GM18507 (cell line): ENCODE measurements at places on chromosomes 3 and 15.

- no peak for DNase-seq
These were observed 2.2 kb upstream of the BCL6 start for GRCh38 chr3:187747506-187747905.

DNA sequence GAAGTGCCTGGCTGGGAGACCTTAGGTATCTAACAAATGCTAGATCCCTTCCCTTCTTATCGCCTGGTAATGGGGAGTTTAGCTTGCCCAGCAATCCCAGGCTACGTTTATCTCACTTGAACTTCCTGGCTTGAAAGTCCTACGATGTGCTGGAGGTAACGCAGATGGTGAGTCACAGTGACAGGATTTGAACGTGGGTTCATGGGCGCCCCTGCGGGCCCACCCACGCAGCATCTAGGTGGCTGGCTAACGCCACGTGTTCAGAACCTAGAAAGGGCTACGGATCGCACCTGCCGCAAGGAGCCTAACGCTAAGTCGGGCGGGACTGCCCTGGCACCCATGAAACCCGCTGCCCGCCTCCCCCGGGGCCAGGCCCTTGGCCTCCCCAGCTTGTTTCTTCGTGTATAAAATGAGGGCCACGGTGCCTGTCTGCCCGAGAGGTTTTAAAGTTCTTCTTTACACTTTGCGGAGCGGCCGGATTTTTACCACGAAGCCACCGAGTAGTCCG is 600 bp upstream of the USP3 start:
- DNase-seq = no peak

GRCh38 chr15:88894819-88895767 is at the start of gene HAPLN3:
Gene HAPLN3 (minus strand): TSS chr15:88895544. CDS start chr15:88887298, 8,246 bp downstream.
- DNase-seq = no peak

GRCh38 chr3:173301647-173302046 is 95.9 kb upstream of the NLGN1 start:
- no peak for DNase-seq

DNA sequence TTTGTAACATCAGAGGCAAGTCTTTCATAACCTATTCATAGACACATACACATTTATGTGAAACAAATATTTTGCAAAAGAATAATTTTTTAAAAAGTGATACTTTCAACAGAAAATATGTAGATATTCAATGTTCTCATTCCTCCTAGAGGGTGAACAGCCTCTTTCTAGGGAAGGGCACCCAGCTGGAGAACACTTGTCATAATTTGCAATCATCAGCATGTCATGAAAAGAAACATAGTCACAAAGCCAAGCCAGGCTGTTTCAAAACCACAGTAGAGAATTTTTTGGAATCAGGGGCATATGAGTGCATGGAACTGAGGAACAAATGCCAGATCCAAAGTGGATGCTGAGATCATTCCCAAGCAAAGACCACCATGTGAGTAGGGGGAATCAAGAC is 406.9 kb upstream of the ADAMTS9 start:
- no peak for DNase-seq

GRCh38 chr3:49745986-49746385 is 22.2 kb upstream of the GMPPB start:
- DNase-seq = no peak

DNA sequence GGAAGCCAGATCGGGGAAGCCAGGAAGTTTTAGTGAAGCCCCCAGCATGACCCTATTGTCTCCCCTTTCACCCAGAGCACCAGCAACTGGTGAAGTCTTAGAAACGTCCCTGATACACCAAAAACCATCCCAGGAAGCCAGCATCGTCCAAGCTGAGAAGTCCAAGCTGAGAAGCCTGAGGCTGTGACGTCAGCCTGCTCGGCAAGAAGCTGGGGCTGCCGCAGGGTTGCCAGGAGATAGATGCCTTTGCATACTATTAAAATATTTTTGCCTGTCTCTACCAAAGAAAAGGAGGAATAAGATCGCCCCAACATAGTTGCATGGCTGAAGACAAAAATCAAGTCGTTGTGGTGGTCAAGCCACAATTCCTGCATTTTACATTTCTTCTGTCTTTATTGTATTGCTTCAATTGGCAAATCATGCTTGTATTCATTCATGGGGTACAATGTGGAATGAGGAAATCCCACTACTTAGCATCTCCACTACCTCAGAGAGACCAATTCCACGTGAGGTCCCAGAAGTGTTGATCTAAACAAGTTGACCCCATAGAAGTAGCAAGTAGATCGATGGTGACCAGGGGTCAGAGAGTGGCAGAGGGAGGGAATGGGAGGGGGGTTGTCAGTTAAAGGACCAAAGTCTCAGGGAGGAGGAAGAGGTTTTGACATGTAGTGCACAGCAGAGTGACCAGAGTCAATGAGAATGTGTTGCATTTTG is 19.6 kb upstream of the EMC3 start:
- DNase-seq = no peak

DNA sequence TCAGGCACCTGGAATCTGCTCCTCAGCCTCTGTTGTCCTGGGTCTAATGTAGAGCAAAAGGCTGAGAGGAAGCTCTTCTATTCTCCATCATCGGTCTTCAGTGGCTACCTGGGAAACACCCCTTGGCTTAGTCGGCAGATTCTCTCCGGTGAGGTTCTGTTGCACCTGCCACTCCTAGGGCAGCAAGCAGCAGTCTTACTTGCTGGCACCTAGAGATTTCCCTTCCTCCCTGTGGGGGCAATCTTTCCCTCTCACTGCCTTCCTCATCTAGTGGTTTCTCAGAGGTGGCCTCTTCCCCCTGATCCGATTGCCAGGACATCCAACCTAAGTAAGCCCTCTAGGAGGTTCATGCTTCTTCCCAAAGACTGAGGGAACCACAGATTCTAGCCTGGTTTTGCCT is 60.8 kb downstream of the PLS1 start:
- no peak for DNase-seq

GRCh38 chr15:61483599-61483998 is 254.5 kb upstream of the RORA start:
- no peak for DNase-seq

GRCh38 chr3:14691719-14692118 is 16.8 kb downstream of the C3orf20 start:
- no peak for DNase-seq

GRCh38 chr3:150367757-150368156 is 40.3 kb upstream of the TSC22D2 start:
- DNase-seq = no peak

DNA sequence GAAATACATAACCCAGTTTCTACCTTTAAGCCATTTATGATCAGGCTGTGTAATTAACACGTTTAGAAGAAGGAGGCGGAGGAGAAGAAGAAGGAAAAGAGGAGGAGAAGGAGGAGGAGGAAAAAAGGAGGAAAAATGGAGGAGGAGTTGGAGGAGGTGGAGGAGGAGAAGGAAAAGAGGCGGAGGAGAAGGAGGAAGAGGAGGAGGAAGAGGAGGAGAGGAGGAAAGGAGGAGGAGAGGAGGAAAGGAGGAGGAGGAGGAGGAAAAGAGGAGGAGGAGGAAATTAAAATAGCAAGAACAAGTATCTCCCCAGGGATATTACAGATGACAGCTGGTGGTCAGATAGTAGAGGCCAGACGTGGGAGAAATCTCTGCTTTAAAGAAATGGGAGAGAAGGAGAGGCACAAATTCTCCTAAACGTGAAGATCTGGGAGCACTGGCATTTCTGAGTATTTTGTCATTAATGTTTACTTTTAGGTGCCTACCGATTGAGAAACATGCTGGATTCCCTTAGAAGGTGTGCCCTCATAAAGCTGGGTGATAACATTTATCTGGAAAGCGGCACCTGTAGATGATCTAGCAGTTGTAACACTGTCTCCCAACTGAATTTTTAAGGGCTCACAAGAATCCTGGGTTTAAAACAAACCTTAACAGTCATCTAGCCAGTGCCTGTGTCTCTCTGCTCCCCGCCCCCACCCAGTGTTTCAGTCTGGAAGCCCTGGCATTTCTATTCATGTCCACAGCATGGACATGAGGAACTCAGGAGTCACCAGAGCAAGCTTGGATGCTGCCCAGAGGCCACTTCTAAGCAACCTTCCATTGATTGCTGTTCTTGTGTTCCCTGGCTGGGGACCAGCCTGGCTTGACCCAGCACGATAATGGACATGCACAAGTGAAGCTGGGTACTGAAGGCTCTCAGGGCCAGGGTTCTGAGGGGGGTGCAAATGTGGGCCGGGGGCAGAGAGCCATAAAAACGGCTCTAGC is 75.2 kb downstream of the CHRNA7 start:
- DNase-seq = no peak

- DNase-seq = no peak
These were observed 343.5 kb downstream of the NEK10 start for GRCh38 chr3:27025718-27026117.

- no peak for DNase-seq
These were observed 40.6 kb downstream of the TPRA1 start for GRCh38 chr3:127549826-127550467.

- no peak for DNase-seq
These were observed 169.0 kb downstream of the PGPEP1L start for GRCh38 chr15:98838387-98839259.

DNA sequence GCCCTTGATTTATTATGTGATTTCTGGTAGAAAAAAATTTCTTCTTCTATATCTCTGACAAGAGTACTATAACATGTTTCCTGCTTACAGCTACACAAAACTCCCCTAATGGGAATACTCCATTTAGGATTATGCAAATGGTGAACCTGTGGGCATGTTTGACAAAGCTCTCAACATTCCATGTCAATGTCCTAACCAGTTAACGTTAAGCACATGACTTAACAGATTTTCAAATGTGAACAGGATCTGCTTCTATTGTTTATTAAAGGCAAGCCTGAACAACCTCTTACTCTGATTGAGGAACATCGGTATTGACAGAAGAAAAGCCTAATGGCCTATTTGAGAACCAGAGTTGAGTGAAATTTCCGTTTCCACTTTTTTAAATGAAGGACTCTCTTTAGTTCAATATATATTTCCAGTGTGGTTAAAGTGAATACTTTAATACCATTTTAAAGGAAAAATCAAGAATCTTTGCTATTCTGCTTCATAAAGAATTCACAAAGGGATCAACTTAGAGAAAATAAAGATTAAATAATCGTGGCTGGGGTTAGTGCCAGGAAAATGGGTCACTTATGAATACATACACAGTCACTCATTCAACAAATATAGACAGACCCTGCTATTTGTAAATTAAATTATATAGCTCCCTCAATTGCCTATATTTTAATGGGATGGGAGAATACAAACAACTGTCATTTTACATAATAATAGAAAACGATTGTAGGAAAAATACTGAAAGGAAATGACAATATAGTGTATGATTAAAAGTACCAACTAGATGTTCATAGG is 300.3 kb upstream of the CBLB start:
- no peak for DNase-seq

GRCh38 chr3:39207361-39208186 is 15.2 kb upstream of the XIRP1 start:
- no peak for DNase-seq

- no peak for DNase-seq
These were observed 214.5 kb upstream of the IGF1R start for GRCh38 chr15:98433856-98434255.

DNA sequence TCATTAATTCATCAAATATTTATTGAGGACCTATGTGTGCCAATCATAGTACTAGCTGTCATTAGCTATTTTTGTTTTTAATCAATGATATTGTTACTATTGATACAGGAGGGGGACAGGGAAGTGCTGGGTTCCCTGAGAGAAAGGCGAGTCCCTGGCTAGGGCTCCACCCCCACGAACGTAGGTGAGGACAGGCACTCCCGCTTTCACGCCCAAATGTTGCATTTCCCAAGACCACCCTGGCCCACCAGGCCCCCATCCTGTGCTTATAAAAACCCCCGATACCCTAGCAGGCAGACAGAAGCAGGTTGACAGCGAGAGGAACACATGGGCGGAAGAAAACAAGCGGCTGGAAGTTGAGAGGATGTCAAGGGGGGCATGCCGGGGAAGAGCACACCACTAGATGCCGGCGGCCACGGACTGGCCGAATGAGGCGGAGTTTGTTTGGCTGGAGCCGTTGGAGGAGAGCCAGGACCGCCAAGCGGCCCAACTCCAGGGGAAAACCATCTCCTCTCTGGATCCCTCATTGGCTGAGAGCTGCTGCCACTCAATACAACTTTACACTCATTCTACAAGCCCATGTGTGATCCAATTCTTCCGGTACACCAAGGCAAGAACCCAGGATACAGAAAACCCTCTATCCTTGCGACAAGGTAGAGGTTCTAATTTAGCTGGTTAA is 798.7 kb upstream of the SEMA6D start:
- DNase-seq = no peak

DNA sequence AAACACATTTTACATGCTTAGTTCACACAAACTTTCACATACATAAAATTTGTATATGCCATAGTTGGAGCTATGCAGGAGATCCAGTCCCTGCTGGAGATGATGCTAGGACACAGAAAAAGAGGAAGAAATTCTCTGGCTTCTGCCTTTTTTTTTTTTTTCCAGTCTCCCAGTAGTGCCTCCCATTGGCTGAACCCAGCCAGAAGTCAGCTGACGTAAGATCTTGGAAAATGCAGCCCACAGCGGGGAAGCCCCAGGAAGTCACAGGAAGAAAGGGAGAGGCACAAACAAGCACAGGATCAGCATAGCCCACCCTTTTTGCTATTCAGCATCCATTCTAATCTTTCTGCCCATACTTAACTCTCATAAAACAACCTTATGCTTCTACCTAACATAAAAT is 38.5 kb downstream of the SCN11A start:
- DNase-seq = no peak

DNA sequence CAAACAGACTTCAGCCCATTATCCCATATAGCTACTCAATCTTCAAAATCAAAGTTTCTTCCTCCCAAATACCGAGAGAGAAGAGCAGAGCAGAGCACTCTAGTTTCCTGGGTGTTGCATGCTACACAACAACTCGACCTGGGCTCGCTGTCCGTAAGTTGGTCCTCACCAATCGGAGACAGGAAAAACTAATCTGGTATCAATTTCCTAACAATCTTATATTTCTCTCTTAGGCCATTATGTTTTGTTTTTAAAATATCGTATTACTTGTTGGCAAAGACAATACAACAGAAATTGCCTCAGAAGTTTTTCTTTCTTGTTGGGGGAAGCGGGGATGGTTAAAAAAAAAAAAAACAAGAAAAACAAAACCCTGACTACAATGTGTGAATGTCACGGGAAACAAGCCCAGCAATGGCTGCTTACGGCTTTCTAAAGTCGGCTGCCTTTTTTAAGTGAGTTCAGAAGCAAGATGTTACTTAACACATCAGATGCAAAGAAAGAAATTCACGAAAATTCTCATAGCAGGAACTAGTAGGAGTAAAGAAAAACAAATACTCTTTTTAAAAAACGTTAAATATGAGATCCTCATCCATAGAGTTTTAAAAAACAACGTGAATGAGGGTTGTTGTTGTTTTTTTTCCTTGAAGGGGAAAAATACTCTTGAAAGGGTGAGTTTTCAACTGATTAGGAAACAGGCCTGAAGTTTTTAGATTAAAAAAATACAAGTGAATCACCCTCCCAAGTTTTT is 1.9 kb downstream of the VGLL4 start:
- DNase-seq = no peak

GRCh38 chr3:118683636-118684035 is 351.0 kb downstream of the IGSF11 start:
- DNase-seq = no peak

DNA sequence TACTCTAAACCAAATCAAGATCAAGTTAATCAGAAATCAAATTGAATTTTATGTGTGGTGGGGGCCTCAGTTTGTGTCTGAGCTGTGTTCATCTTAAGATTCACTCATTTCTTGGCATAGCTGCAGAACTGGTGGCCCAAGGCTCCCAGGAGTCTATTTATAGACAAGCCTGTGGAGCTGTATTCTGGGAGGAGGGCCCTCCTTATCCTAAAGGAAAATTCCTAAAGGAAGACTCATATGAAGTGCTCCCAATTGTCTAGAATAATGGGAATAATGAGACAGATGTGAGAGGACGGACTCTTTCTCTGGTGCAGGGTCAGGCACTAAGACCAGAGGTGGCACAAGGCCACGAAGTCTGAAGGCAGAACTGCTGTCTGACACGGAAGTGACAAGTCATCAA is 38.9 kb downstream of the C3orf85 start:
- no peak for DNase-seq
